Stimulated activated CD4-positive, alpha-beta T cell treated with anti-CD3 and anti-CD28 coated beads, Interleukin-4, amount 100 ng/mL, for 4 hours (primary cell): ENCODE measurements at places on chromosomes 1 and 21.

GRCh38 chr1:20167126-20167525 lies 18.8 kb upstream of the UBXN10 start:
- DNase-seq, result no peak

DNA sequence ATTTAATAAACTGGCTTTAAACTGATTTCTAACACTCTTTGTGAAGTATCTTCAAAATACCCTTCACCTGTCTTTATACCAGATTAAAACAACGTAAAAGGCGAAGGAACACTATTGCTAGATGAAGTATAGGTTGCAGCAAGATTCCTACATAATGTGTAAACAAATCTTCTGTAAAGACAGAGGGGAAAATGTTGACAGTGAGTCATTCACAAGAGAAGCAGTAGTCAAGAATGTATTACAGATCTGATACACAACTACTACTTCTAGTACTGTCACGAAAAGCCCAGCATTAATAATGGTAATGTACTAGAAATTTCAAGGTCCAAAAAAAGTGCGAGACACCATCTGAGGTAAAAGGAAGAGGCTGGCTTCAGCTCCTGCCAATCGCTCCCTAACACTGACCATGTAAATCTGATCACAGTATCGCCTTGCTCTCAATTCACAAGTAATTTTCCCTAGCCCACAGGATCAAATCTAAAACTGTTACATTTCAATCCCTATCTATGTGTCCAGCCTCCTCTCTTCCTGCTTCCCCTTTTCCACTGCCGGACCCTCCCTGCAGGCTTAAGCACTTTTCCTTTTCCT lies 290.4 kb downstream of the AKT3 start:
- DNase-seq, result no peak

DNA sequence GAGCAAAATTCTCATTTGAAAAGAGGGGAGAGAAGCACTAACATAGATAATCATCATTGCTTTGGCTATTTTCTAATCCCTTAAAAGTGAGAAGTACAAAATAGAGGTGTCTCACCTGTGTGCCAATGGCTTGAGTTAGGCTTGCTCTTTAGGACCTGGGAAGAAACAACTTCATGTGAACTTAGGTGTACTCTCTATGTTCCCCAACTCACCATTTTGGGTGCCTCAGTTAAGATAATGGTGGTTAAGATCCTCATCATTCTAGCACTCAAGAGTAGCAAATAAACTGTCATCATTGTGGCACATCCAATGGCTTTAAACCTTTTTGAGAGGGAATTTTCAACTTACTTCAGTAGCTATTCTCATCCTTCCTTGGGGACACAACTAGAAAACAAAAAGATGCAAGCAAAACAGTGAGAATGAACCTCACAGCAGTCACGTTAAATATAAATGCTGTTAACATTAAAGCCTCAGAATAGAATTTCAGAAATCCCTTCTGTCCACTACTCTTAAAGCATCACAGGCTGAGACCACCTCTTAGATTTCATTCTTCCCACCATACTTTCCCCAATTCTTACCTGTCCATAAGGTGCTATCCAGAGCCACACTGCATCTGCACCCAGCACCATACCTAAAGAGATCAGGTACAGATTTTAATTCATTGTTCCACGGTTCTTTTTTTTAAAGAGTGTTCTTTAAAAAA lies 1.2 kb downstream of the GAS5 start:
- DNase-seq, result no peak

DNA sequence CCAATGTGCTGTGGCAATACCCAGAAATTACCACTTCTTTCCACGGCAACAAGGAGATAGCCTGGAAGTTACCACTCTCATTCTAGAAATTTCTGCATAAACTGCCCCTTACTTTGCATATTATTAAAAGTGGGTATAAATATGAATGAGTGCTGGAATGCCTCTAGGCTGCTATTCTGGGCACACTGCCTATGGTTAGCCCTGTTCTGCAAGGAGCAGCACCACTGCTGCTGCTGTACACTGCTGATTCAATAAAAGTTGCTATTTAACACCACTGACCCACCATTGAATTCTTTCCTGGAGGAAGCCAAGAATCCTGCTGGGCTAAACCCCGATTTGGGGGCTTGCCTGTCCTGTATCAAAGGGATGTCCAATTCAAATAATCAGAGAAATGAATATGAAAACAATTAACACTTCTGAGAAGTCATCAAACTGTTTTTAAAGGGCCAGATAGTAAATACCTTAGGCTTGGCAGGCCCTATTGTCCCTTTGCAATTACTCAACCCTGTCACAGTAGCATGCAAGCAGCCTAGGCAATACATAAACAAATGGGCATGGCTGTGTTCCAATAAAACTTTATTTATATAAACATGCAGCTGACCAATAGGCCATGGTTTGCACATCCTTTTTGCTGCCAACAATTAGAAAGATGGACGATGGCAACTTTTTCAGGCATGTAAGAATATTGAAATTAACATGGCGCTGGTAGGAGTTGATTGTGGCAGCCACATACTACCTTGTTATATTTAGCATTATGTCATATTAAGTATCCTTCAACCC lies 369.4 kb upstream of the B3GALT2 start:
- no peak for DNase-seq

DNA sequence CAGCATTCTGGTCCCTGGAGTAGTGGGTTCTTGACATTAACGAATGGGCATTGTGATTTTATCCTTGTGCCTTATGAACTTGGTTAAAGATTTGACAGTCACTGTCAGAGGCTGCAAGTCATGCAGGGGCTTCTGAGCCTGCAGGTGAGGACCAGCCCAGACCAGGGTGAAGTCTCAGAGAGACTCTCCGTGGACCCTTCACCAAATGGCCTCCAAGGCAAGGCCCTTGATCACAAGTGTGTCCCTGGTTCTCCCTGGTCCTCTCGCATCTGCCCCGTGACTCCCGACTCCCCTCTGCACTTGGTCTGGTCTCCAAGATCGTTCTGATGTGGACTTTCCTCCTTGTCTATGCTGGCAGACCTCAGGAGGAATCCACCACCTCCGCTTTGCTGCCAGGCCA lies 476.5 kb upstream of the VAMP3 start:
- no peak for DNase-seq

GRCh38 chr21:41318218-41318617 lies 1.6 kb downstream of the FAM3B start:
- DNase-seq, result no peak

- no peak for DNase-seq
These were observed 343.3 kb downstream of the SETD4 start for GRCh38 chr21:35716876-35717565.
